Parietal lobe (tissue), 2 donors: ENCODE measurements at places on chromosomes 2 and 18. TPM values are rescaled to one million over a fixed set of nuclear protein-coding genes. Genes with fewer than 3 reads are reported as not detected.

The NXPH2 gene
- 26.9 TPM for total RNA-seq

The MDH1B gene
- total RNA-seq, result 4.7 TPM

The LAMA3 gene
- total RNA-seq, result 6.6 TPM

The TUBB8B gene
- total RNA-seq, result not detected

The VWA3B gene
- total RNA-seq, result 1.3 TPM

The VAMP8 gene
- 0.94 TPM for total RNA-seq

The SCTR gene
- not detected for total RNA-seq

The CLEC4F gene
- not detected for total RNA-seq

The FBXO36 gene
- 8.1 TPM for total RNA-seq

The MSGN1 gene
- total RNA-seq, result not detected

The RIF1 gene
- 122 TPM for total RNA-seq

The CEBPZ gene
- 49.5 TPM for total RNA-seq

The SMYD1 gene
- not detected for total RNA-seq

The MROH2A gene
- total RNA-seq, result not detected

The TOGARAM2 gene
- total RNA-seq, result under 0.01 TPM

The HOXD12 gene
- total RNA-seq, result not detected

The TSPYL6 gene
- 0.31 TPM for total RNA-seq

The MGAT5 gene
- total RNA-seq, result 77.6 TPM

The CPO gene
- not detected for total RNA-seq

The RND3 gene
- 152 TPM for total RNA-seq

The ACMSD gene
- not detected for total RNA-seq

The CABLES1 gene
- 4.7 TPM for total RNA-seq
